ENCODE measurements at places on chromosomes 5 and 9.

DNA sequence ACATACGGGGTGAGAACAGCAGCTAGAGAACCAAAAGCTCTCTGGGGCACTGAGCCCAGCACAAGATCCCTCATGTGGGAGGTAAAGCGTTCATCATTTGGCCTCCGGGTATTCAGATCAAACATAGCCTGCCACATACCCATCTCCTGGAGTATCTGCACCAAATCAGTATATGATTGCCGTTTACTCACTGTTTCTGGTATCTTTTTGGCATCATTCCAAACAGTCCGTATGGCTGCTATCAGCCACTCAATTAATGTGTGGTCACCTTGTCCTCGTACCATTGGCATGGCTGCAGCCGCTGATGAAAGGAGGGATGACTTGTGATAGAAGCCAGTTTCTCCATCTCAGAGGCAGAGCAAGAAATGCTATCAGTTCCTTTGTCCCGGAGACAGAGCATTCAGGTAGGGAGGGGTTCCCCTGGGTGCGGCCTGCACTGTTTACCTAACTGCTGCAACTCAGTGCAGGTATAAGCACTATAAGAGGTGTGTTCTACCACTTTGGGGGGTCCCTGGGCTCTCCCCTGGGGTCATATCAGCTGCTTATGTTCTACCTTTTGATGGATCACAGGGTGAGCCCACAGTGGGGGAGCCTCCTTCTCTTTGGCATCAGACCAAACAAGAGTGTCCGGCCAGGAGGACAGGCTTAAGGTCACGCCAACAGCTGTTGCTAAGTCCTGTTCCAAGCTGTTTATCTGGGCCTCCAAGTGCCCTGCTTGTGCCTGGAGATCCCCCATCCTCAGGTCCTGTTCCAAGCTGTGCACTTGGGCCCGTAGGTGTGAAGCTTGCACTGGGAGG lies 9.4 kb downstream of the DMAC1 start:
- no peak for DNase-seq

- no peak for DNase-seq
These were observed 3.2 kb upstream of the FUBP3 start for GRCh38 chr9:130576176-130576575.

DNA sequence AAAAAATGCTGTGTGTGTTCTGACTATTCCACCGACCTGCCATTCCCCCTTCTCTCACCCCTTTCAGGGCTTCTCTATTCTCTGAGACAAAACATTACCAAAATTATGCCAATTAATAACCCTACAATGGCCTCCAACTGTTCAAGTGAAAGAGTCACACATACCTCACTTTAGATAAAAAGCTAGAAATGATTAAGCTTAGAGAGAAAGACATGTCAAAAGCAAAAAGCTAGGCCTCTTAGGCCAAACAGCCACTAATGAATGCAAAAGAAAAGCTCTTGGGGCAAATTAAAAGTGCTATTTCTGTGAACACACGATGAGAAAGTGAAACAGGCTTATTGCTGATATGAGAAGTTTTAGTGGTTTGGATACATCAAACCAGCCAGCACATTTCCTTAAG lies 279.6 kb upstream of the GRAMD2B start:
- no peak for DNase-seq

GRCh38 chr9:109751253-109751652 lies 28.7 kb upstream of the PALM2AKAP2 start:
- no peak for DNase-seq

DNA sequence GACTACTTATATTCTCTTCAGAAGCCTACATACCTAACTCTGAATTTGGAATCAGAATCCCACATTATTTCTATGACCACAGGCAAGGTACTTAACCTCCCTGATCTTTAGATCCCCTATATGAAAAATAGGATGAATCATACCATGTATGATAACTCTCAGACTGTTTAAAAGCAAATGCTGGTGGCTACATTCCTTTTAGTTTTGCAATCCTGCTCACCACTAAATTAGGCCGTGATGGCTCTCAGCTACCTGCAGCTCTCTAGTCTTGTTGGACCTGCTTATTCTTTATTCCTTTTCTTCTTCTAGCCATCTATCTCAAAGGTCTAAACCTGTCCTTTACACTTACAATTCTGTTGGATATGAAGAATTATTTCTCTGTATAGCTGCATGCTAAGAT lies 303.4 kb upstream of the ATP10B start:
- DNase-seq: no peak

- no peak for DNase-seq
These were observed 4.1 kb upstream of the GPR107 start for GRCh38 chr9:130049431-130050210.
